ENCODE measurements at places on chromosomes 3 and 15.

GRCh38 chr3:127735767-127736693 lies 63.3 kb downstream of the ABTB1 start:
- DNase-seq, result no peak

- DNase-seq, result no peak
Measured at GRCh38 chr3:22704166-22704565, 499.0 kb upstream of the UBE2E2 start.

DNA sequence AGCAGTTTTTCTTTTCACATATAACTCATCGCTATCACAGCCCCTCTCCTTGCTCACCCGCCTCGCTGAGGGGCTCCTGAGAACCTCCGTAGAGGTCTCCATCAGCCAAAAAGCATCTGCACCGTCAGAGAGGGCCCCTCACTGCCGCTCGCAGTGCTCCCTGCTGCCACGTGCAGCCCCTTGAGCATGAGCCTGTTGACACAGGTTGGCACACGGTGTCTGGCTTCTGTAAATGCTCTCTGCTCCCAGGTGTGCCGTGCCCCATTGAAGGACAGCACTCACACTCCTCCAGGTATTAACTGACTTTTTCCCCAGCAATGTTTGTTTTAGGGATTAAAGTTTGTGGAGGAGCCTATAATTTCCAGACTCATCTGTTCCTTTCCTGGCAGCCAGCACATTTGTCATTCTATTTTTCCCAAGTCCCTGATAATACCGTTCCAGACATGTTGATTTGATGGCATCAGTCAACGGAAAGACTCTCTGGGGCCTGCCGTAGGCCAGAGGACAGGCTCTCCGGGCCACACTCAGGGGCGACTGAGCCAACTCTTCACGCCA lies 2.1 kb upstream of the FURIN start:
- DNase-seq, result no peak

GRCh38 chr3:134038716-134039115 lies 9.0 kb upstream of the SLCO2A1 start:
- no peak for DNase-seq

DNA sequence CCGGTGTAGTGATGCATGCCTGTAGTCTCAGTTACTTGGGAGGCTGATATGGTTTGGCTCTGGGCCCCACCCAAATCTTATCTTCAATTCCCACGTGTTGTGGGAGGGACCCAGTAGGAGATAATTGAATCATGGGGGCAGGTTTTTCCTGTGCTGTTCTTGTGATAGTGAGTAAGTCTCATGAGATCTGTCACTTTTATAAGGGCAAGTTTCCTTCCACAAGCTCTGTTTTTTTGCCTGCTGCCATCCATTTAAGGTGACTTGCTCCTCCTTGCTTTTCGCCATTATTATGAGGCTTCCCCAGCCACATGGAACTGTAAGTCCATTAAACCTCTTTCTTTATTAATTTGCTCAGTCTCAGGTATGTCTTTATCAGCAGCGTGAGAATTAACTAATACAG lies 566.7 kb upstream of the NECTIN3 start:
- DNase-seq, result no peak

DNA sequence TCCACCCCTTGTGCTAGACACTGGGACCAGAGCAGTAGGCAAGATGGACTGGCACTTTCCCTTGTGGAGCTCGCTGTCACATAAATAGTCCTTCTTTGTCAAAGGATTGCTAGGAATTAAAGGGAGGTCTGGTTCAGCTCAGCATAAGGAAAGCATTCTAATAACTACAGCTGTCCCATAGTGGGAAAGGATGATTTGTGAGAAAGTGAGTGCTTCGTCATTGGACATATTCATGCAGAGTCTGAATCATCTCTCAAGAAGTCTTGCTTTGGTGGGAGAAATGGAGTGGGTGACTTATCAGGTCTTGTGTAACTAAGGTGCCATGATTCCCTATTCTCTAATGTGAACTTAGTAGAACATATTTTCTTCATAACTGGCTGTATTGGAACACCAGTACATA lies 14.7 kb downstream of the PPARG start:
- no peak for DNase-seq

- no peak for DNase-seq
Measured at GRCh38 chr3:14519406-14519805, 20.7 kb downstream of the GRIP2 start.

Data from stimulated activated CD8-positive, alpha-beta memory T cell treated with anti-CD3 and anti-CD28 coated beads, Interleukin-4, amount 100 ng/mL, for 1 hour (primary cell).